ENCODE measurements at places on chromosomes 13 and 19. TPM values are rescaled to one million over a fixed set of nuclear protein-coding genes. Genes with fewer than 3 reads are reported as not detected.

Gene RGCC
- 0.27 TPM for total RNA-seq

Gene KCNJ14
- total RNA-seq = 0.64 TPM

Gene NLRP5
- not detected for total RNA-seq

Gene APBA3
- 10.5 TPM for total RNA-seq

Gene KCTD12
- 5.4 TPM for total RNA-seq

Gene LGALS4
- not detected for total RNA-seq

Gene NAPA
- total RNA-seq = 147 TPM

Gene VSTM2B
- not detected for total RNA-seq

Gene GAMT
- 16.4 TPM for total RNA-seq

Gene ZFP82
- 3.9 TPM for total RNA-seq

Gene ZBTB32
- total RNA-seq = not detected

Gene CAPN12
- total RNA-seq = not detected

Gene TPRX2
- not detected for total RNA-seq

Gene GDF15
- 873 TPM for total RNA-seq

Gene VSTM1
- total RNA-seq = not detected

Gene ZNF285
- 2.6 TPM for total RNA-seq

Gene SLC5A5
- 0.11 TPM for total RNA-seq

Gene NFKBIB
- total RNA-seq = 16.8 TPM

Gene ZNF66
- total RNA-seq = 1.1 TPM

Gene NKG7
- total RNA-seq = not detected

Gene SLC46A3
- 11.9 TPM for total RNA-seq

Gene DNAAF3
- 2.8 TPM for total RNA-seq

Gene GPC5
- total RNA-seq = 0.50 TPM

Gene NOVA2
- 0.18 TPM for total RNA-seq

Gene LILRA1
- not detected for total RNA-seq

Gene CYP2F1
- total RNA-seq = not detected

Gene RASGRP4
- total RNA-seq = not detected

Gene KLK5
- total RNA-seq = not detected

Gene OSCAR
- not detected for total RNA-seq

Gene PRKCSH
- 122 TPM for total RNA-seq
